Hematopoietic multipotent progenitor cell (in vitro differentiated cells): ENCODE measurements at places on chromosomes 12 and 14. TPM values are rescaled to one million over a fixed set of nuclear protein-coding genes. Genes with fewer than 3 reads are reported as not detected.

Gene SELPLG
- total RNA-seq = 103 TPM

Gene ADAM21
- total RNA-seq = 0.27 TPM

Gene MEG3
- 22.4 TPM for total RNA-seq

Gene COX6A1
- 380 TPM for total RNA-seq

Gene CLEC9A
- total RNA-seq = 8.3 TPM

Gene GPRC5A
- 0.27 TPM for total RNA-seq

Gene LBHD2
- total RNA-seq = not detected

Gene SYNDIG1L
- not detected for total RNA-seq

Gene PAH
- total RNA-seq = not detected

Gene CALCOCO1
- 155 TPM for total RNA-seq

Gene PRICKLE1
- total RNA-seq = 0.81 TPM

Gene ART4
- total RNA-seq = 0.27 TPM

Gene TPPP2
- not detected for total RNA-seq

Gene P2RX2
- not detected for total RNA-seq

Gene MIS18BP1
- total RNA-seq = 31.0 TPM

Gene ITPK1
- 59.8 TPM for total RNA-seq

Gene OVCH1
- not detected for total RNA-seq

Gene KRT75
- not detected for total RNA-seq
